CD4-positive, CD25-positive, alpha-beta regulatory T cell (primary cell): ENCODE measurements at places on chromosomes 7 and 10.
A peak's percentile ranks its signal among the peaks of the same experiment; 100 is the strongest.

DNA sequence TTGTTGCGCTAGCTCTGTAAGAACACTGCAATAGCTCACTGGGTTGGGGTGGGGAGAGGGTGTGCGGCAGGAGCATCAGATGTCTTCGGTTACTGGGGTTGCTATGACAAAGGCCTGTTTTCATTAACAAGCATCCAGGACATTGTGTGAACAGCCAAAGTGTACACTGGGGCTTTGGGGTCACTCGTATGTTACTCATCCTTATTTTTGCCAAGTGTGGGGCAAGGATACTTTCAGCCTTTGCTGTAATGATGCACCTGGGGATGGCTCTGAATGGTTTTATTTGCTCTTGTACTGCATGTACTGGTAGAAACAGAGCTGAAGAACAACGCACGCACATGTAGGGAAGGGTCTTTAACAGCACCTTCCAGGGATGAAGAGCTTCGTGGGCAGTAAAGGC is 73.0 kb upstream of the AFAP1L2 start:
- DNase-seq, result no peak

DNA sequence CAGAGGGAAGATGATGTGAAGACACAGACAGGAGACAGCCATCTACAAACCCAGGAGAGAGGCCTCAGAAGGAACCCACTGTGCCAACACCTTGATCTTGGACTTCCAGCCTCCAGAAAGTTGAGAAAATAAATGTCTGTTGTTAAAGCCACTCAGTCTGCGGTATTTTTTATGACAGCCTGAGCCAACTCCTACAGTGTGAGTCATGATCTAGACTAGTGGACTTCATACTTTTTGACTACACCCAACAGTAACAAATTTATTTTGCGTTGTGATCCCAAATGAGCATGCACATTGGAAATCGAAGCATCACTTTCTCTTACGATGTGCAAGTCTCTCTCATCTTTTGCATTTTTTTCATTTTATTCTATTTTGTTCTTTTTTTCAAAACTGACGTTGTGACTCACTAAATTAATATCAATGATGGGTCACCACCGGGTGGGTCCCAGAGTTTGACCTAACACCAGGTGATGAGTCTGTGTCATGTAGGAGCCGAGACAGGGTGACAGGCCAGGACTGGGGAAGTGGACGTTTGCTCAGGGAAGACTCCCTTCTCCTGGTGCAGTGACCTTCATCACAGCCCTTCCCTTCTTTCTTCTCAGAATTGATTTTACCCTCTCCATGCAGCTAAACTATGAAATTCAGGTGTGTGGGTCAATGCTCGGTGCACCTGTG is 28.9 kb downstream of the PHYH start:
- DNase-seq, result no peak

DNA sequence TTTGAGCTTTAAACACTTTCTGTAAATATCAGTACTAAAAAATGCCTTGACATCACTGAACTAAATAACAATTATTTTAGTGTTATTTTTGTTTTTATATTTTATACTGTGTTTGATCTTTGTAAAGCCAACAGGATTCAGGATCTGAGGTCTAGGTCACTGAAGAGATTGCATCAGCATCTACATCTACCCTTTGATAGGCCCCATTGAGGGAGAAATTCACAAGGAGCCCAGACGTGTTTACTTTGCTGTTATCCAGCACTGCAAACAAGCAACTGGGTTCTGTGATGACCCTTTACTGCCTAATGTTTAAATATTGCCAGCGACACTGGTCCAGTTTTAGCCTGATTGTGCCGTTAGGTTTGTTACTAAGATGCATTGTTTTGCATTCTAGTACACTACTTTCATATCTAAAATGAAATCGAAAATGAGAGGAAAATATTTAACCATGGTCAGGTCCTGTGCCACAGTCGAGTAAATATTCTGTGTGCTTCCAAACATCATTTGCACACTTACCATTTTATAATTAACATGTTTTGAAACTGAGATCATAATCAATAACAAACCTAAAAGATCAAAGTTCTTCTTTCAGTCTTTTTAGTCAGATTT is 48.7 kb downstream of the SP8 start:
- DNase-seq, result no peak

- DNase-seq, result no peak
These were observed 252.7 kb upstream of the ETV1 start for GRCh38 chr7:14242175-14242574.

DNA sequence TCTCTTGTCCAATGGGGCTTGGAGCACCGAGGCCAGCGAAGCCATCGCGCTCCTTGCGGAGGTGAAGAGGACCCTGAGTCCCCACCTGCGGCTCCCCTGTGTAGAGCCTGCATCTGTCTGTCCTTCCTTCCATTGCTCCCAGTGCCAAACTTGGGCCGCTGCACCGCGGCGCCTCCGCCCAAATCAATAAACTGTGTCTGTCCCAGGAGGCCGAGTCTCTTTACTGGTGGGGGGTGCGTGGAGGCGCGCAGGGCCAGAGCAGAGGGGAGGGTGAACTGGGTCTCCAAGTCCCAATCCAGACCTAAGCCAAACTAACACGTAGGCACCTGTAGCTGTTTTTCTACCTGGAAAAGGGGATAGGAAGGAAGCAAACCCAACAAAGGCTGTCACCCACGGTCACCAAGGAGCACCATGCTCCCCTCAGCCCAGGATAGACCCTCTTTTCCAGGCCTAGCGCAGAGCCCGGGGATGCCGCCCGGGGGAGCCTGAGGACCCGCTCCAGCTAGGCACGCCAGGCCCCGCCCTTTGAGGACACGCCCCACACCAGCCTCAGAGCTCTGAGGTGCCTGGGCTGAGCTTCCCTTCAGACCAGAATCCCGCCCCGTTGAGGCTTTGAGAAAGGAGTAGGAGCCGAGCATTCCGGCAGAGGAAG is 1.2 kb upstream of the CHAT start:
- no peak for DNase-seq

DNA sequence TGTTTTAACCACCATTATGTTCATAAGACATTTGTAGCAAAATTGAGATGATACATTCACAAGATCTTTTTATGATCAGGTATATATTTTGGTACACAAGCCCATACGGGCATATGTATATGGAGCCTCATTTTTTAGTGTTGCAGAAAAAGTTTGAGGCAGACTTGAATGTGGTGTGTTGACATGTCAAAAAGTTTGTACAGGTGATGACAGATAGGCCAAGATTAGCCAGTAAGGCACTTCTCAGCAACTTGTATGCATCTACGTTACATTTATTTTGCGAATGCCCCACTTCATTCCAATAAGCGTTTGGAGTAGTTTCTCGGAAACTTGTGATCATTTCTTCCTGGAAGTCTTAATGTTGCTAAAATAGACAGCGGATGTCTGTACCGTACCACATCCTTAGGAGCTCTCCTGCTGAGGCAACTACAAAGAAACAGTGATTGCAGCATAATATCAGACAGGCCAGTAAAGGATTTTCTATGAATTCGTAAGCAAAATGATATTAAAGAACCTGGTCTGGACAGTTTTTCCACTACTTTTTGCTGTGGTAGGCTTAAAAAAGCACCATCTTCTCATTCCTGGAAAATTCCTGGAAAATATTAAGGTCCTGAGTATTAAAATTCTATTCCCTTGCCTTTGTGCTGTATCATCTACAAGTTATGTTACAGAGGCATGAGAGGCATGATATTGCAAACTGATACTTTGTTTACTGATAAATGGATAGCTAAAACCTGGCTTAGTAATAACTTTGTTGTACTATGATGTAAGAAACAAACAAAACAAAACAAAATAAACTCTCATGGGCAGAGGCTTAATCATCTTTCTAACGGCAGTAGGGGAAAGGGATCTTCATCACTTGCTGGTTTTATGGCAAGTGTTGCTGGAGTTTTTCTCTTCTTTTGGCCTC is 153.6 kb downstream of the HDAC9 start:
- DNase-seq, result peak; percentile 77

DNA sequence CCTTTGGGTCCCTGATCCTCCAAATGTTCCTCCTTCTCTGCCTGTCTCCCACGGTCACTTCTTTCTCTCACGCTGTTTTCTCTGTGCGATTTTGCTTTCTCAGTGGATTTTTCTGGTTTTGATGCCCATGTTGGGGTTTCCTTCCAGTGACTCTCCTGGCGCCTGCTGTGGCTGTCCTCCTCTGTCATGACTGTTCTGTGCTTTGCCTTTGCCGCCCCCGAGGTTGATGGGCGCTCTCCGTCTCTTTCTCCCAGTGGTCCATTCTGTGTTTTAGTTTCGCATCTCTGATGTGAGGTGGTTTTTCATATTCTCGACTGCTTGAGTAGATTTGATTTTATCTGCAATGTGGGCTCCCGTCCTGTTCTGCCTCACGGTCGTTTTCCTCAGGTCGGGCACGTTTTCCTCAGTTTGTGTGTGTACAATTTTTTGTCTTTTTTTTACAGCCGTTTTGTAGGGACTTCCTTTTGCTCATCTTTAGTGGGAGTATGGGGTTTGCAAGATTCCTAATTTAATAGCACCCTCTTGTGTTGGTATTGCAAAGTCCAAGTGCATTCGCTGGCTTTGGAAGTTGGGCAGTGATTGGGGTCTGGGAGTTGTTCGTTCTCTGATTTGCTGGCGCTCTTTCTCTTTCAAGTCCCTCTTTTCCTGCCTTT is 100.0 kb downstream of the INPP5A start:
- no peak for DNase-seq

DNA sequence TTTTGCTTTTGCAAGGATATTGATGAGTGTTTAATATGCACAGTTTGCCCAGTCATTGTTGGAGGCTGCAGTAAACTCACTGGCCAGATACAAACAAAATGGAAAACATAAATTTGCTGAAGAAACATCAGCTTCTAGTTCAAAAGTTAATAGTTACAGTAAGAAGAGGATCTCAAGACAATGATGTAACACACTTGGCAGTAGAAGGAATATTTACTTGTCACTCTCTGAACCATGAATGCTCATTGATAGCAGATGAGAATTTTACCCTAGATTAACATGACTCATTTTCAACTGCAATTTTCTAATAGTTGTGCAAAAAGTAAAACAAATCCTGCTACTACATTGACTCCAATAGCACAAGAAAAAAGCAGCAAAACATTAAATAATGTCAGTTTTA is 47.7 kb downstream of the VWC2 start:
- DNase-seq, result no peak

DNA sequence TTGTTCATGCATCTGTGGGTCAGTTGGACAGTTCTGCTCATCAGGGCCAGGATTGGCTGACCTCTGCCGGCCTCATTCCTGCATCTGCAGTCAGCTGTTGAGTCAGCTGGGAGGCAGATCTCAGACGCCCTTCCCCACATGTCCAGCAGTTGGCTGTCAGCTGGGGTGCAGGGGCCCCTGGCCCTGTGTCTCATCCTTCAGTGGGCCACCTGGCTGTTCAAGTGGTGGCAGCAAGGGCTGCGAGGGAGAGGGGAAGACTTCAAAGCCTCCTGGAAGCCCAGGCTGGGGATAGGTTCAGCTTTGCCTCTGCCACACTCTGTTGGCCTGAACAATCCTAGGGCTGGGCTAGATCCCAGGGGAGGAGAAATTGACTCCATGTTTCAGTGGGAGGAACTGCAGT is 33.2 kb downstream of the TACR2 start:
- no peak for DNase-seq

GRCh38 chr10:69731184-69731583 is 70.5 kb upstream of the COL13A1 start:
- no peak for DNase-seq

DNA sequence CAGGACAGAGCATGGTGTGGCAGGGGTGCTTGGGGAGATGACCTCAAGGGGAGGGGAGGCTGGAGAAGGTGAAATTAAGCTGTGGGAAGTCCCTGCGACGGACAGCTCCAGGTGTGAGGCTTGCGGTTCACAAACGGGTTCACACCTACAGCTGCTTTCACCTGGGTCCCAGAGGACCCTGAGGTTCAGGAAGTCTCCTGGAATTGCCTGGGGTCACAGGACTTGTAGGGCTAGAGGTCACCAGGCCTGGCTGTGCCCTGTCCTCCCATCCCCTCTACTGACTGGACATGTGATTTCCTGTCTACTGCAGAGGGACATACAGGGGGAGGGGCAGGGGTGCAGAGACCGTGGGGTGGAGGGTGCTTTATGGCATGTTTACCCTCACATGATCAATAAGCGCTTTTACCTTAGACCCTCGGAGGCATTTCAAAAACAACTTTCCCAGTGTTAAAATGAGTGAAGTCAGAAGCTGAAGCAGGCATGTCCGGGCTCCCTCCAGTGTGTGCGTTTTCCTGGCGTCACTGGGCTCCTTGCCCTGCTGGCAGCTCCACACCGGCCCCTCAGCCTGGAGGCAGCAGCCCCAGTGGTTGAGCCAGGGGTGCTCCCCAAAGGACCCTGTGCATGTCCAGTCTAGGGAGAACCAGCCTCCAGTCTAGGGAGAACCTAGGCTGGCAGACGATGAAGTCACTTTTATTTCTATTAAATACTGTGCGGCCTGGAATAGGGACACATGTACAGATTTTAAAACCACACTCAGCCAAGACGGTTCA is 66.6 kb upstream of the IGFBP3 start:
- DNase-seq, result no peak
